ENCODE measurements at places on chromosomes 3 and 15.

- peak; percentile 8 for DNase-seq
Observed at GRCh38 chr3:156449710-156450574, 105.0 kb downstream of the SSR3 start.

DNA sequence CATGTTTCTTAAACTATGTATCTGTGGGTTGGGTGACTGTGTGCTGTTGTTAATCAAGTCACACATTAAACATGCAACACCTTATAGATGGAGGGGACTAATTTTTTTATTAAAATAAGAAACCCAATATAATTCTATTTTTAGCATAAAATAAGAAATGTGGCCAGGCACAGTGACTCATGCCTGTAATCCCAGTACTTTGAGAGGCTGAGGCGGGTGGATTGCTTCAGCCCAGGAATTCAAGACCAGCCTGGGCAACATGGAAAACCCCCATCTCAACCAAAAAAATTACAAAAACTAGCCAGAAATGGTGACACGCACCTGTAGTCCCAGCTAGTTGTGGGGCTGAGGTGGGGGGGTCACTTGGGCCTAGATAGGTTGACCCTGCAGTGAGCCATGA is 1021.0 kb downstream of the EPHA3 start:
- DNase-seq = no peak

GRCh38 chr3:188583341-188584161 is 429.6 kb downstream of the LPP start:
- DNase-seq = no peak

DNA sequence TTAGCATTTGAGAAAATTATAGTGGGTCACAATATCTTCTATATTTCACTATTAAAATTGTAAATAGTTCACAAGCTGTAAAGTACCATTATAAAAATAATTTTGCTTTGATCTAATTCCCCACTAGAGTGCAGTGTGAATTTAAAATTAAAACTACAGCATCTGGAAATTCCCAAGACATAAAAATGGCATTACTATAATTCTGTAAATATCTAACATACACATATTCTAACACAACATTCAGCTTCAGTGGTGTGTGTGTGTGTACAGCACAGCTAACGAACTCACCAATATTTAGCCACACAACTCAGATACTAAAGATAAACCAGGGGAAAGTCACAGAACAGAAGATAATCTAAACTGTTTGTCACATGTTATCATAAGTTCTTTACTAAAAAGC is 424.9 kb upstream of the ZNF385D start:
- DNase-seq = no peak

DNA sequence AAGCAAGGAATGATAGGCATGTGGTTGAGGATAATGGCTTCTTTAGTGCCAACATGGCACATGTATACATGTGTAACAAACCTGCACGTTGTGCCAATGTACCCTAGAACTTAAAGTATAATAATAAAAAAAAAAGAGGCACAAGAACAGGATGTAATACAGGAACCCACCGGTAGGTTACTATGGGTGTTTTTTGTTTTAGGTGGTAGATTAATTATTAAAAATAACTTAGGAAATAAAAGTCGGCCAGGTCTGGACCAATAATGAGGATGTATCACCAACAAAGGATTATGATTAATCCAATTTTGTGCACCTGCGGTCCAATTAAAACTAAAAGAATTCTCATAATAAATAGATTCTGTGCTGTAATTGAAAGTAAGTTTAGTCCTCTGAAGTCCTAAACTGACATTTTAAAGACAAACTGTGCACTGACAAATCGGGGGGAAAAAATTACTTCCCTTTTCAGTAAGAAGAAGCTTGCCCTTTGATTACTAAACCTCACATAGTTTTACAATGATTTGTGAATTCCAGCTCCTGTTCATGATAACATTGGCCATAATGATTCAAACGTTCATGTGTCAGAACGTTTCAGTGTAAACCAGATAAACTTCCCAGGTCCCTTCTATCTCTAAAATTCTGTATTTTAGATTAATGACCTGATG is 62.2 kb downstream of the CASR start:
- DNase-seq = peak; percentile 29

DNA sequence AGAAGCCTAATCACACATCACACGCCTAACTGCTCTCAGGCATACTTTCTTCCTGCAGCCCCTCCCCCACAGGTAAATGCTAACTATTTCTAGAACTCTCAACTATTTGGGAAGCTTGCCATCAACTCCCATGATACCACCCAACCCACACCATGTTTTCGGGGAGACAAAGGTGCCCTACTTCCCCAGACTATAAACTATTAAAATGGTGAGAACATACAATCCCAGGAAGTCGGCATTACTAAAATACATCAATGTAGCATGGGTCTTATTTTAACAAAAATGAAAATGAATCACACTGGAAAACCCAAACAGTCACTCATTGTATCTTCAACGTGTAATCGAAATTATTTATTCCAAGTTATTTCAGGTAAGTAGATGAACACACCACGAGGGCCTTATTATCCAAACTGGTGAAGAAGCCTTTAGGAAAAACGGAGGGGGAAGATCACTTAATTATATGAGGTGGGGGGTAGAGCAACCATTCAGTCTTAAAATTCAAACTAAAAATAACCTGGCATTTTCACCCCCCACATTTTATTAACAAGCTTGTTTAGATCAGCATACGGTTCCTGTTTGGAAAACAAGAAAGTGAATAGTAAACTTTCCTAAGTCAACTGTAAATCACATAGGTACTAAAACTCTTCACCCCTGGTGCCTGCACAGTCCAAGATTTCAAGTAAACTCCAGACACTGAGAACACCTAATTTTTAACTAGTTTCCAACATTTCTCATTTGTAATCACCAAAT is 1.9 kb downstream of the TBL1XR1 start:
- no peak for DNase-seq

- DNase-seq = no peak
Observed at GRCh38 chr15:59185725-59186124, 20.9 kb upstream of the LDHAL6B start.

DNA sequence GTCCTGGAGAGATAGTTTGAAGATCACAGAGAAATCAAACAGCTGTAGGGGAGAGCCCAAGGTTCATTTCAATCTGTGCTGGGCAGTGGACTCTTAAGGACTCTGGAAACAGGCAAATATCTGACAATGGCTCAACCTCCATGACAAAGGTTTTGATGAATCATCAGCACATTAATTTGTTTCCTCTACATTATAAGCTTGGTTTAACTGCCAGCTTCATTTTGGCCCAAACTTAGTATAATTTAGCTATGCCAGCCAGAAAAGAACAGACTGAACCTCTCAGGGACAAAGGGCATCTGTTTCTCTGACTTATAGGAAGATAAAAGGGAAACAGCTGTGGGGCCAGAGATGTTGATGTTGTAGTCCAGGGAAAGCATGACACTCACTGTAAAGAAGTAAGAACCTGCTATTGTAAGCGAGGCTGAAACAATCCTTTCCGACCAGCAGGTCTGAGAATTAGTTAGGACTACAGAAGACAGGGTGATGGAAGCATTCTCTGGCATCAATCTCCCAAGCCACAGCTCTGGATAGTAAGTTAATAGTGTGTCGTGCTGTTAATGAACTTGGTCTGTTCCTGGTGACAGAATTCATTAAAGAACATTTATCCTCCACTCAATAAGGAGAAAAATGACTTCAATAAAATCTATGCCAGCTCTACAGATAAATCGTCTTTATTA is 110.1 kb downstream of the KCNMB2 start:
- no peak for DNase-seq

DNA sequence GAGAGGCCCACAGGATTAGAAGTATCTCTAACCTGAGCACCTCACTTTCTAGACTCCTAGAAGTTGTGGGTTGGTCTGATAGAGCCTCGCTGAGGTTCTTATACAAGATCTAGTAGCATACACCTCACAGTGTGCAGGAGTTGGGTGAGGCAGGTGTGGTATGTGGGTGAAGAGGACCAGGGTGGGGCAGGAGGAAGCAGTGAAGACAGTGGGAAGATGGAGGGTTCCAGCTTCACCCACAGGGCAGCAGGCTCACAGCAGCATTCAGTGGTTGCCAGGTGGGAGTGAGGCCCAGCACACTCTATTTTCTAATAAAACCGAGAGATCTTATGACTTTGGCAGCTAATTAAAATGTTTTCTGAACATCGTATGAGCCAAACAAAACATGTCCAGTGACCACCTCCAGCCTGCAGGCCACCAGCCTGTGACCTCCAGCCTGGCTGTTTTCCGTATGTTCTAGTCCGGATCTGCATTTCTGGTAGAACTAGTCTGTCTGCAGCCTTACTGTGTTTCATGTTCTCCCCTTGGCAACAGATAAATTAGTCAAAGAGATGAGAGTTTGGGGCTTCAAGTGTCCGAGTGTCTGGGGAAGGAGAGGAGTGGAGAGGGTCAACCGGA is 170.4 kb upstream of the CTDSPL start:
- DNase-seq = no peak

DNA sequence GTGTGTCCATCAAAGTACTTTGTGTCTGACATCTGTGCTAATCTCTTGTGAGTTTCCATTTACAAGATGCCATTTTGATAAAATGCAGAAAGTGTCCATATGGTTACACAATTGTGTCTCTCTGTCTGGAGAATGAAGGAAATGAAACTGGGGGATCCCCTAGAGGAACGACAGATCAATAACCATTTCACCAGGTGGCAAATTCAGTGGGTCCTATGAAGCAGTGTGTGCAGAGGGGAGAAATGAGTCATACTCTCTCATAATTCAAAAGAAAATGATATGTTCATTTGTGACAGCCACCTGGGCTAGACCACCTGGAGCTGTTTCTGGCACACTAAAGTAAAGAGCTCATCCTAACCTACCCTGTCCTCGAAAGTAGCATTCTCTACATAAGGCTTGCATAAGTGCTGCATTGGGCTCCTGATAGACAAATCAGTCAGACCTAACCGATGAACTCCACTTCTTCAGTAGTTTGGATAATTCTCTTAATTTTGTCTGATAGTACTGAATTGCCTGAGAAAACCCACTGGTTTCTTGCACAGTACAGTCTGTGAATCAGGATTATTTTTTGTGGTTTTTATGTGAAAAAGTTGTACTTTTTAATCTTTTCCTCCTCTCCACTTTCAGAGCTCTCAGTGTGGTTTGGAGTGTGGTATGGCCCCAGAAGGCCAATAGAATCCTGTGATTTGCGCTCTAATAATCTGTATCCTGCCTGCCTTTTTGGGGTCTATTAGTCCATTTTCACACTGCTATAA is 10.3 kb upstream of the CD47 start:
- DNase-seq = no peak
